ENCODE measurements at places on chromosomes 16 and 17.

GRCh38 chr17:6457688-6458459, 13.6 kb downstream of the PIMREG start:
- no peak for DNase-seq

GRCh38 chr17:78276098-78276887, 44.9 kb downstream of the TMEM235 start:
- DNase-seq = no peak

- no peak for DNase-seq
Observed at GRCh38 chr16:67198238-67198734, 645 bp upstream of the ELMO3 start.

DNA sequence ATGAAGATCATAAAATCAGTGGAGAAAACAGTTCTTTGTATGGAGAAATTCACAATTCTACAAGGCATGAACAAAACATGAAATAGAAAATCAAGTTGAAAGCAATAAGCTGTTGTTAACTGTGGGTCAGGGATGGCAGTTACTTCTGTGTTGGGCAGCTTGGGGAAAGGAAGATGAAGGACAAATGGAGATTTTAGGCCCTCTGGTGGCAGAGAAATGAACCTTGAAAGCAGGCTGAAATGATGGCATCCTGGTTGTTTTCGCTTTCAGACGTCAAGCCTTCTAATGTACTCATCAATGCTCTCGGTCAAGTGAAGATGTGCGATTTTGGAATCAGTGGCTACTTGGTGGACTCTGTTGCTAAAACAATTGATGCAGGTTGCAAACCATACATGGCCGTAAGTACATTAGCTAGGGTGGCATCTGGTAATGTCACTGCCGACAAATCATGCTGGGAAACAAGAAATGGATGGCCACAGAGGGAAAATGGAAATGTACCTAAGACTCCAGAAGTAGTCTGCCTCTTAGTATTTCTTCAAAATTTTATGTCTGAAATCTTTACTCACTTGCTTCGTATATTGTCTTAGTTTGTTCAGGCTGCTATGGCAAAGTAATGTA, 108.9 kb downstream of the MAP2K6 start:
- DNase-seq = no peak

- no peak for DNase-seq
Observed at GRCh38 chr17:6666557-6666956, 15.0 kb downstream of the C17orf100 start.

DNA sequence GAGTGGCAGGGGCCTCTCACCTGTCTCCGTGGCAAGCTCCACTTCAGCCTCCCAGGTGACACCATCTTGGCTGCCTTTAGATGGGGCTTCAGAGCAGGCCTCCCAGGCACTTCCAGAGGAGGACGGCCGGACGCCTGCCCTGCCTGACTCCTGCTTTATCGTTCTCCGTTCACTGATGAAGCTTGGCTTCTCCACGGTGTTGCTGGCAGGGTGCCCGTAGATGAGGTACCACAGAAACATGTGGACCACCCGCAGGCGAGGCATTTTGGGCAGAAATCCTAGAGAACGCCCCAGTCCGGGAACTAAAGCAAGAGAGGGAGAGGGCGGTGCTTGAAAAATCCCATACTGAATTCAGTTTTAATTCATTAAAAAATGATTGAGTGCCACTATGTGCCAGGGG, 54.5 kb downstream of the GTF3C1 start:
- DNase-seq = no peak

GRCh38 chr16:89363621-89364393, 126.6 kb downstream of the ANKRD11 start:
- DNase-seq = no peak

DNA sequence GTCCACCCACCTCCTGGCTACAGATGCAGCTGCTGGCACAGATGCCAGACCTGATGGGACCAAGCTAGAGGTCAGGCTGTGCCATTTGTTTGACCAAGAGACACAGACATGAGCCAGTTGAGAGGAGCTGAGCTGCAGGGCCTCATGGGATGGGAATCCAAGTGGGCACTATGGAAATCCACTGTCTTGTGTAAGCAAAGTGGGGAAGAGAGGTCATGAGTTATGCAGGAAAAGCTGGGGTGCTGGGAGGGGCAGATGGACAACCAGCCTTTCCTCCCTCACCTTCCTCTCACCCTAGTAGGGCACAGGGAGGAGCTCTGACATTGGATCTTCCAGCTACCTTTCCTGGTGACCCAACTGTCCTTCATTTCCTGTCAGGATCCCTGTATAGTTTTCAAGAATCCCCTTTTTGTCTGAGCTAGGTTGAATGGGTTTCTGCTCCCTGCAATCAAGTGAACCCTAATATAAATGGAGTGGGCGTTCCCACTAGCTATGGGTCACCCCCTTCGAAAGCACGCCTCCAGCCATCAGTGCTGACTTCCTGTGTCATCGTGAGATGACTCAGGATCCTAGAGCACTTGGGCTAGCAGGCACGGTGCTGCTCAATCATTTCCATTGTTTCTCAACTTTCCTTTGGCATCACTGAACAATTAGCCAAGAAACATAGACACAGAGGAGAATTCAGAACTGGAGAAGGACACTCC, 13.6 kb downstream of the ATPAF2 start:
- peak; percentile 8 for DNase-seq

GRCh38 chr16:71360378-71360777, 1.9 kb downstream of the CALB2 start:
- DNase-seq = no peak

GRCh38 chr17:36544044-36544306, 744 bp upstream of the GGNBP2 start:
- peak; percentile 16 for DNase-seq

GRCh38 chr17:66275651-66276050, 26.8 kb upstream of the PRKCA start:
- DNase-seq = peak; percentile 22

DNA sequence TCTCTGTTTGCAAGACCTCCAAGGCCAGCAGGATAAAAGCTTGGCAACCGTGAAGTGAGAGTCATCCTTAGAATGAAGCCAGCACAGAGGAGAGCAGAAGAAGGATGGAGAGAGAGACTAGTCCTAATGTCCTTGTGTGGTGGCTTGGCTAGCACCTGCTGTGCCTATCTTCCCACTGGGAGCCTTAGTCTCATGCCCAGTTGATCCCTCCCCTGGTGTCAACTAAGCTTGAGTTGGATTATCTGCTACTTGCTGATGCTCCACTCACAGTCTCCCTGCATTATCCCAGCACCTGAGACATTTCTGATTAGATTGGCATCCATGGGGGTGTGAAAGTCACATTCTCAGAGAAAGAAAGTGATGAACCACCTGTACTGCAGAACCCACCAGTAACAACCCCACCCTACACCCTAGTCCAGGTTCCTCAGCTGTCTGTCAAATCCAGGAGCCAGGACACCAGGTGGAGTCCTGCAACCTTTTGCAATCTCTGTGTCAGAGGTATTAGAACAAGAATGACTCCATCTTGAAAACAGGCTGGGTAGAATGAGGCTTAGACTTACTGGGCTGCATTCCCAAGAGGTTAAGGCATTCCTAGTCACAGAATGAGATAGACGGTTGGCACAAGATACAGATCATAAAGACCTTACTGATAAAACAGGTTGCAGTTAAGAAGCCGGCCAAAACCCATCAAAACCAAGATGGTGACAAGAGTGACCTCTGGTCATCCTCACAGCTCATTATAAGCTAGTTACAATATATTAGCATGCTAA, 460.2 kb upstream of the C16orf82 start:
- no peak for DNase-seq

DNA sequence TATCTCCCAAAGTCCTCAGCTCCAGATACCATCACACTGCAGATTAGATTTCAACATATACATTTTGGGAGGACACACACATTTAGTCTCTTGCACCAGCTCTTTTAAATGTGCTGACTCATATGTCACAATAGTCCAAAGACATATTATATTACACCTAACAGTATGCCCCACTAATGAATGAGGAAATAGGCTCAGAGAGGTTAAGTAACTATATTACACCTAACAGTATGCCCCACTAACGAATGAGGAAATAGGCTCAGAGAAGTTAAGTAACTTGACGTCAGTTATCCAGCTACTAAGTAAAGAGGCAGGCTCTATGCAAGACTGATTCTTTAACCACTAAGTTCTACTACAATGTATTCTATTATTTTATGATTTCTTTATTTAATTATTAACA, 9.7 kb downstream of the IRX6 start:
- DNase-seq = no peak

DNA sequence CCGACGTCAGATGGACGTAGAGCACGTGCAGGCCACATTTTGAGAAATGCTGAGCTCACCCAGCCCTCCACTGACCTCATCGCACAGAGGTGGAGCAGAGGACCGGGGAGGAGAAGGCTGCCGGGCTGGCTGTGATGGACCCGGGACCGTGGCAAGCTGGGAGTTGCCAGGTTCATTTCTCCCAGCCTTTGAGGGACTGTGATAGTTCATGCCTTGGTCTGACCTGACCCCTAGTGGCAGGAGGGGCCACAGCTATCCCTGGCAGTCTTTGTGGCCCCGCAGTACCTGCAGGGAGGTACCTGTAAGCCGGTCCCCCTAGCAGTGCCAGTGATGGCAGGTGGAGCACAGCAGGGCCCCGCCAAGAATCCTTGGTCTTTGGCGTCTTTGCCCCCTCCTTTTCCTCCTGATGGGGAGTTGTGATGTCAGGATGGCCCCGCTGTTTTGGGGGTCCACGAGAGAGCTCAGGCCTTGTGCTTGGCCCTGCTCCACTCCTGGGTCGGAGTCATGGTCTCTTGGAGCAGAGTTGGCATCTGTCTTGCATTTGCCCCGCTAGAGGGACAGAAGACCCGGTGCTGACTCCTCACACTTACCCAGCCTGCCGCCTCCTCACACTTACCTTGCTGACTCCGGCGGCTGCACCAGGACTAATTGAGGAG, 50.4 kb downstream of the OR1D5 start:
- DNase-seq = peak; percentile 46

DNA sequence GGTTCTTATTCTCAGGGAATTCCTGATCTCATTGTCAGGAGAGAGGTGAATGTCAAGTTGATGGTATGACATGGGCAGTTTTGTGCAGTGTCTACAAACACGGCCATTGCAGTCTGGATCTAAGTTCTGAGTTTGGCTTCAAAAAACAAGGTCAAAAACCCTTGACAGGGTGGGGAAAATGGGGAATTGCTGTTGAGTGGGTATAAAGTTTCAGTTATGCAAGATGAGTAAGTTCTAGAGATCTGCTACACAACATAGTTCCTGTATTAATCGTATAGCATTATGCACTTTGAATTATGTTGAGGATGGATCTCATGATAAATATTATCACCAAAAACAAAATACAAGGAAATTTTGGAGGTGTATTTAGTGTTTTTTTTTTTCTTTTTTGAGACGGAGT, 36.6 kb upstream of the CARMIL2 start:
- DNase-seq = no peak

DNA sequence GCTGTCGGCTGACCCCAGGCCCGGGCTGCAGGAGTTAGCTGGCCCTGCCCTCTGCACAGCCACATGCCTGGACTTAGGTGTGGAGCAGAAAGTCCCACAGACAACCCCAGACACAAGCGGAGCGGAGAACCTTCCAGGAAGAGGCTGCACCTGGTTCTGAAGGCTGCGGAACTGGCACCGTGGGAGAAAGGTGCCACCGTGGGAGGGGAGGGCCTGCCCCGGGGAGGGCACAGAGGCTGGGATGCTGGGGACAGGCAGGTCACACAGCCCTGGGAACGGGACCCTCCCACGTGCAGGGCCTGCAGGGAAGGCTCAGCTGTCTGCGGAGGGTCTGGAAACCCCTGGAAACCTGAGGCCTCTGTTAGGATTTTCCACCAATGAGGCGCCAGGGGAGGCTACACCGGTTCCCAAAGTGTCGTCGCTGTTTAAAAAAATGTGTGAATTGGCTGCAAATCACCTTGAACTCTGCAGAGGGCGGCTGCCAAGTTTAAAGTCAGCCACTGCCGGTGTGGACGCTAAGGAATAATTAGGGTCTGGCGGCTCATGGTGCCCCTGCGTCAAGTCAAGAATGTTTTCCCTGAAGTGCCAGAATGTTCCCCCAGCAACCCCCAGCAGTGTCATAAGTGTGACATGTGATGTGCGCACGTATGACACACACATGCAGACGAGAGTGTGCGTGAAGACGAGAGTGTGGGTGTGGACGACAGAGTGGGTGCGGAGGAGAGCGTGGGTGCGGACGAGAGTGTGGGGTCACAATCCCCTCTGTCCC, 50.9 kb upstream of the PABPN1L start:
- no peak for DNase-seq

GRCh38 chr17:50218071-50218759, 16.8 kb upstream of the COL1A1 start:
- DNase-seq = no peak

DNA sequence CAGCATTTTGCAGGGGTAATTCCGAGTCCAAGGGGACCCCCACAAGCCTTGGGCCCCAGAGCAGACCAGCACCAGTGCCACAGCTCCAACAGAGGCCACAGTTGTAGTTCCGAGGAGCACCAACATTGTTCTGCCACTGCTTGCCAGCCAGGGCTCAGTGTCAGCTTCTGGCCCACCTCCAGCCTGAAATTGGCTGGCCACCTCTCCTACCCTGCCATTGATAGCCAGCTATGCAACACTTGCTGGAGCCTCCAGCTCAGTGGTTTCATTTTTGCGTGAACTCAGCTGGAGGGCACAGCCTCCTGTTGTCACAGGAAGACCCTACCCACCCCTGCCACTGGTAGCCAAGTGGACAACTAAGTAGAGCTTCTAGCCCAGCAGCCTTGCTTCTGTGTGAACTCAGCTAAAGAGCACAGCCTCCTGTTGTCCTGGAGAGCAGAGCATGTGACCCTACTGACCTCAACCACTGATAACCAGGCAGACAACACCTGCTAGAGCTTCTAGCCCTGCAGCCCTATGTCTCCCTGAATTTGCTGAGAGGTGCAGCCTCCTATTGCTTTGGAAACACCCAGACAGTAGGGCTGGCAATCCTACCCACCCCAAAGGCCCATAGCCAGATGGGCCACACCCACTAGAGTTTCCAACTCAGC, 24.9 kb downstream of the HYDIN start:
- no peak for DNase-seq

- no peak for DNase-seq
Observed at GRCh38 chr16:12801511-12802042, 2.1 kb downstream of the CPPED1 start.

DNA sequence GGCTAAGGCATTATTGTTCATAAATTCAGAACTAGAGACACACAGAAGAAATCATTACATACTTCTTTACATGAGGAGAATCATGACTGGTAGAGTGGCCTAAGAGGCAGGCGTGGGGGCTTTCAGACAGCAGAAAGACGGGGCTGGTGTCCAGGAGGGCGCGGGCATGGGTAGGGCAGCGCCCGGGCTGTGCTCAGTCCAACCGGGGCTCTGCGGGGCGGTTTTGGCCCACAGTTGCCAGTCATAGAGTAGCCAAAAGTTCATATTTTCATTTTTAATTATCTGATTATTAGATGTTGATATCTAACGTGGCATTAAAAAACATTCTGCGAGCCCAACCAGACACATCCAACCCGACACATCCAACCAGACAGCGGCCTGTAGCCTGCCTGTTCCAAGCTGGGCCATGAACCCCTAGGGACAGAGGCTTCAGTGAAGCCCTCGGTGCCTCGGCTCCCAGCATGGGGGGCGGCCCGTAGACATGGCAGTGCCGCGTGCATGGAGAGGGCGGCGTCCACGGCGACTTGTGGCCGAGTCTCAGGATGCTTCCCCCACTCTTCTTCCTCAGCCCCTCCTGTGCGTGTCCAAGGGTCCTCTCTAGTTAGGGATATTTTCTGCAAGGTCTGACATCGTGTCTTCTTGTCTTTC, 162.4 kb upstream of the CHMP6 start:
- no peak for DNase-seq

- no peak for DNase-seq
Observed at GRCh38 chr17:74870512-74870911, 2.3 kb downstream of the FDXR start.

All from stimulated activated CD4-positive, alpha-beta T cell treated with anti-CD3 and anti-CD28 coated beads, Interleukin-4, amount 100 ng/mL, for 48 hours (primary cell).